Kidney glomerular epithelial cell (primary cell): ENCODE measurements at places on chromosomes 7 and 10.
A peak's percentile ranks its signal among the peaks of the same experiment; 100 is the strongest.

DNA sequence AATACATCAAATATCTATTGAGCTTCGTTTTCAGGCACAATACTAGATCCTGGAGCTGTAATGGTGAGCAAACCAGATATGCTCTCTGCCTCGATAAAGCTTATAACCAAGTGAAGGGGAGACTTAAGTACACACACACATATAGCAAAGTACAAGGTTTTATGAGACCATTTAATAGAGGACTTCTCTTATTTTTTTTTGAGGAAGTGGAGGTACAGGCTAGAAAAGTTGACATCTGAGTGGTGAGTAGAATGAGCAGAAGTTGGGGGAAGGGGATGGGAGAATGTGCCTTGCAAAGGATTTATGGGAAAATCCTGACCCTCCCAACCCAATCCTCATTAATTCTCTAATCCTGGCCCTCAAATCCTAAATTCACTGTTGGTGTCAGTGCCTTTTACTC, 7.7 kb downstream of the CCDC136 start:
- no peak for DNase-seq

DNA sequence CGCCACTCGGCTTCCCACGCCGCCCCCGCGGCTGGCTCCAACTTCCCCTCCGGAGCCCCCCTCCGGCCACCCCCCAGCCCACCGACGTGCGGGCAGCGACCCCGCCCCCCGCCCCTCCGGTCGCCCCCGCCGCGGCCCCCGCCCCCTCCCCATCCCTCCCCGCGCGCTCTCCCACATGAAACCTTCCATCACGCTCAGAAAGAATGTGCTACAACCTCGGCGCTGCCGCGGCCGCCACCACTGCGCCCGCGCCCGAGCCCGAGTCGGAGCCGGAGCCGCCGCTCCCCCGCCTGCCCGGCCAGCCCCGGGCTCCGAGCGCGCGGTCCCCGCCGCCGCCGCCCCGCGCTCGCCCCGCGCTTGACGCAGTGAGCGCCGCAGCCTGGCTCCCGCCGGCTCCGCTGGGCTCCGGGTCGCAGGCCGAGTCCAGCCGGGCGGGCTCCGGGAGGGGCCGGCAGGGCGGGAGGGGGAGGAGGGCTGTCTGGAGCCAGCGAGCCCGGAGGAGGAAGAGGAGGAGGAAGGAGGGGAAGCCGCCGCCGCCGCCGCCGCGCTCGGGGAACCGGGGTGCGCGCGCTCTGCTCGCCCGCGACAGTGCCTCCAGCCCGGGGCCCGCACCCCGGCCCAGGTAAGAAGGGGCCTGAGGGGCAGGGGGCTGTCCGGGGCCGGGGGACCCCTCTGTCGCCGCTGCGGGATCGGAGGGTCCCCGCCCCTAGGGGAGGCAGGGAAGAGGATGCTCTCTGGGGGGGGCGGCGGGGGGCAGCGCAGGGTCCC, 4.3 kb upstream of the ELFN1 start:
- no peak for DNase-seq

DNA sequence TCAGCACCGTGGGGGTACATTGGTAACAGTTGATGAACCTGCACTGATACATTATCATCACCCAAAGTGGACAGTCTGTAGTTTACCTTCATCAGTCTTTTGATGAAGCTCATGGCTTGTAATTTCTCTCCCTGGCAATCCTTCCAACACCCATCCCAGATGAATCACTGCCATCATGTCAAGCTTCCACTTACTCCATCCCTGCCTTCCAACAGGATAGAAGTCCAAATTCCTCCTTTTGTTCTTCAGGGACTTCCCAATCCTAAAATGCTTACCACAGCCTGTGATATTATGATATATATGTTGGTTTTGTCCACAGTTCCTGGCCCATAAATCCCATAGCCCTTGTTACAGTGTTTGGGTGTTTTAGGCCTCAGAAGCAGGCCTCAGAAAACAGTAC, 16.1 kb downstream of the SNX10 start:
- DNase-seq: no peak

DNA sequence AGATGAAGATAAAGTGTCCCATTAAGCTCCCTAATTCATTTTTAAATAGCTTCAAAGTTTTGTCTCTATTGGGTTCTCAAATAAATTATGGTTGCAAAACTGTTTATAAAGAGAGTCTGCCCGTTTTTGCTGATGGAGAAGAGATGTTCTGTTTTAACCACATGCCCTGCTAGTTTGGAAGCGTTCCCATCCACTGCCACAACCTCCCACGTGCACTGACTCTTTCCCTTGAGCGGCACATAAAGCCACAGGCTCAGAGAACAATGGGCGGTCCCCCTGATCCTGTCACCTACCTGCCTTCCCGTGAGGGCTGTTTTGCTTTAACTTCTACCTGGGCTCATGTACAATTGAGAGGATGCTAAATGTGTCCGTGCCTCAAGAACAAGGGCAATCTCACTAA, 65.5 kb downstream of the CPVL start:
- no peak for DNase-seq

- peak; percentile 96 for DNase-seq
These were observed 36.8 kb downstream of the MYOF start for GRCh38 chr10:93445097-93445960.

- DNase-seq: no peak
These were observed 65.3 kb downstream of the MACC1 start for GRCh38 chr7:20151708-20152456.

DNA sequence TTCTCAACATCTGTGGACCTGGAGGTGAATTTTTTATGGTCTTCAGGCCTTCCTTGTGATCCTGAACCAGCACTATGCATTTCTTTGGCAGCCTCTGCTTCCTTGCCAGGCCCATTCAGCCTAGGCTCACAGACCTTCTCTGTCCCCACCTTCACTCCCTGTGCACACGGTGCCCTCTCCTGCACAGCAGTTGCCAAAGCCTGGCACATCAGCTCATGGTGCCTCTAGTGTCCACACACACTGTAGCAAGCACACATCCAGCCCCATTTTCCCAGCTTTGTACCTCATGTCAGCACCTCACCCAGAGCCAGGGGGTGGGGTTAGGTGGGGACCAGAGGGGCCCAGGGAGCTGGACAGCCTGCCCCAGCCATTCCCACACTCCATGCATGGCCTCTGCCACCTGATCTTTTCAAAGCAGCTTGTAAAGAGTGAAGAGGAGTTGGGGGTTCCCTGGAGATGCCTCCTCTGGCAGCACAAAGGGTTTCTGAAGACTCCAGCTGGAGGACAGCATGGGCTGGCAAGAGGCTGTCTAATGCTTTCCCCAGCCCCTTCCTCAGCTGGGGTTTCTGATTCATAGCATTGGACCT, 57.9 kb upstream of the TMEM72 start:
- DNase-seq: peak; percentile 10

GRCh38 chr7:14236834-14237233, 247.4 kb upstream of the ETV1 start:
- no peak for DNase-seq
